IPS DF 6.9 (cell line): ENCODE measurements at places on chromosomes 13 and 19.

DNA sequence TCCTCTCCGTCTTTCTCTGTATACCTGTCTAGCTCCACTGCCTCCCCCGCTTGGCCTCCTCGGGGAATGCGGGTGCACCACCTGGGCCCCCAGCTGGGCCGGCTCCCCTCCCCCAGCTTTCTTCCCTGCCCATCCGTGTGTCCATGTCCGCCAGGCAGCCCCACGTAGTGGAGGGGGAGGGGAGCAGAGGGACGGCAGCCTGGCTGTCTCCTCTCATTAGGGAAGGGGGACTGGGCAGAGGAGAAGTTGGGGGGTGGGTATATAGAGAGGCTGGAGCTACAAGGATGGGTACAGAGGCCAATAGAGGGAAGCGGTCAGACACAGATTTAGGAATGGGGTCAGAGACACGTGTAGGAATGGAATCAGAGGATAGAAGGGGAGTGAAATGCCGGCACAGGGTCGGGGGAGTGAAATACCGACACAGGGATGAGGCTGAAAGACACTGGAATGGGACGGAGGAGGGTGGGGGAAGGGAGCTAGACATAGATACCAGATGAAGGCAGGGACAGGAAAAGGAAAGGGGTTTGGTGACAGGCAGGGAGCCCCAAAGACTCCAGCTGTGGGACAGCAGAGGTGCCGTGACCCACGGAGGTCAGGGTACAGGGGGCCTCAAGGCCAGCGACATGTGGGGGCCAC is 2.8 kb downstream of the NECTIN2 start:
- peaks cover 6% of the 10 kb centered on the region for H3K4me1 ChIP-seq
- no peak overlapping the region for H3K27ac ChIP-seq
- H3K27me3 ChIP-seq: no peaks in the 10 kb centered on the region
- DNase-seq: no peak

DNA sequence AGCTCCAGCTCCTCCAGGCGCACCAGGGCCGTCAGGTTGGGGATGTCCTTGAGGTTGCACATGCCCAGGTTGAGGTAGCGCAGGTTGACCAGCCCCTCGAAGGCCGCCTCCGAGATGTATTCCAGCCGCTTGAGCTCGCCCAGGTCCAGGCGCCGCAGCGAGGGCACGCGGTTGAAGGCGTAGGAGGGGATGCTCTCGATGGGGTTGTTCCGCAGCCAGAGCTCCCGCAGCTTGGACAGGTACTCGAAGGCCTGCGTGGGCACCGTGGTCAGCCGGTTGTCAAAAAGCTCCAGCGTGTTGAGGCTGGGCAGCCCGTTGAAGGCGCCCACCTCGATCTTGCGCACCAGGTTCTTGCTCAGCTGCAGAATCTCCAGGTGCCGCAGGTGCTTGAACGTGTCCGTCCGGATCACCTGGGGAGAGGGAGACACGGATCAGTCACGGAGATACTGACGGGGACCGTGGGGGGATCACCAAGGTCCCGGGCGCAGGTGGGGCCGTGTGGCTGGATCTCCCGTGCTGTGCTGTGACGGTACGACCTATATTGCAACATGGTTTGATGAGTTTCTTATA is 5.4 kb upstream of the ASPDH start:
- no peak overlapping the region for H3K27ac ChIP-seq
- H3K4me1 ChIP-seq: no peaks in the 10 kb centered on the region
- no peak for DNase-seq
- H3K27me3 ChIP-seq: no peaks in the 10 kb centered on the region
- H3K4me3 ChIP-seq: no peak overlapping the region
- no peaks in the 10 kb centered on the region; the same call in 1 of the 2 replicates for H3K36me3 ChIP-seq

GRCh38 chr19:55535965-55536350 is 975 bp downstream of the SBK2 start:
- H3K27ac ChIP-seq: no peak overlapping the region
- peaks cover 5% of the 10 kb centered on the region for H3K4me1 ChIP-seq
- H3K27me3 ChIP-seq: no peaks in the 10 kb centered on the region
- no peaks in the 10 kb centered on the region for H3K36me3 ChIP-seq
- H3K4me3 ChIP-seq: no peak overlapping the region

DNA sequence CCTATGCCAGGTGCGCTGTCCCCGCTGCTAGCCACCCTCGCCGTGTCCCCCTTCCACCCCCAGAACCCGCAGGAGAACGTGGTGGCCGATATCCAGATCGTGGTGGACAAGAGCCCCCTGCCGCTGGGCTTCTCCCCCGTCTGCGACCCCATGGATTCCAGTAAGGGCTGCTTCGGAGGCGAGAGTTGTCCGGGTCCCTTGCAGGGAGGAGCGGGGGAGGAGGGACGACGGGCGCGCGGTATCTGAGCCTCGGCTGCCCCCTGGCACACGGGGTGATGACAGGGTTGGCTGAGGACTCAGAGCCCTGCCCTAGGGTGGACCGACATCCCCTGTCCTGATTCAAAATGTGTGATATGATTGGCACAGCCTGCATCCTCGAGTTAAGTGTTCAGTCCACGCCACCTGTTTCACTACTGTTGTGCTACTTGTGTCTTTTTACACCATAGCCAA is 653 bp downstream of the MVB12A start:
- peak overlapping the region; percentile 74 for H3K4me3 ChIP-seq
- H3K4me1 ChIP-seq: 0 out of 2 replicates have a peak, but pooled peaks cover 2% of the 10 kb centered on the region
- no peak for DNase-seq
- H3K27ac ChIP-seq: no peak overlapping the region

DNA sequence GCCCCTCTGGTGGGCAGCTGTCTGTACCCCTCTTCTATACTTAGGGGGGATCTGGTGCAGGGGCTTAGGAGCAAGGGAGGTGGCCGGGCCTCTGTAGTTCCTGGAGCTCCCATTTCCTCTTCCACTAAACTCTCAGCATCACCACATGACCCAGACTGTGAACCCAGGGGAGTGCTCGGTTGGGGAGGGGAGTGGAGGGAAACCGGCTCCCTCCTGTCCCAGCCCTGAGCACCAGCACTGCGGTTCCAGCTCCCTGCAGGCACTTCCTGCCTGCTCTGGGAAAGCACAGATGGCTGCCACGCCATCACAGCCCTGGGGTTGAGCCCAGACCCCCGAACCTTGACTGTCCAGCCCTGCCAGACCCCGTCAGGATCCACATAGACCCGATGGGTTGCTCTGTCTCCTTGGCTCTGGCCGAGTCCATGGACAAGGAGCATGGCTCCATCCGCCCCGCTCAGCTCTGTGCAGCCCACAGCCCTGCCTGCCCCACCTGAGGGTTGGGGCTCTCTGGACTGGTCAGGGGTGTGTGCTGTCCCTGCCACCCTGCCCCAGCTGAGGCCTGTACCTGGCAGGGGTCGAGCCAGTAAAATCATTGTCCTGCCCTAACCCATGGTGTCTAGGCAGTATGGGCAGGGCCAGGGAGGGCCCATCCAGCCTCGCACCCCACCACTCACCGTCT is 36.0 kb upstream of the SLC7A10 start:
- H3K27ac ChIP-seq: no peak overlapping the region
- H3K27me3 ChIP-seq: no peaks in the 10 kb centered on the region
- no peaks in the 10 kb centered on the region for H3K36me3 ChIP-seq
- H3K4me1 ChIP-seq: no peaks in the 10 kb centered on the region
- H3K4me3 ChIP-seq: no peak overlapping the region
- DNase-seq: no peak

GRCh38 chr19:9323557-9323918 is 441 bp upstream of the ZNF559 start:
- no peaks in the 10 kb centered on the region for H3K36me3 ChIP-seq
- H3K4me1 ChIP-seq: no peaks in the 10 kb centered on the region
- no peak overlapping the region for H3K27ac ChIP-seq
- H3K27me3 ChIP-seq: no peaks in the 10 kb centered on the region
